ENCODE measurements at places on chromosomes 2 and 18.
A peak's percentile ranks its signal among the peaks of the same experiment; 100 is the strongest.

GRCh38 chr2:190084704-190085103 lies 22.2 kb upstream of the MSTN start:
- no peak for DNase-seq

DNA sequence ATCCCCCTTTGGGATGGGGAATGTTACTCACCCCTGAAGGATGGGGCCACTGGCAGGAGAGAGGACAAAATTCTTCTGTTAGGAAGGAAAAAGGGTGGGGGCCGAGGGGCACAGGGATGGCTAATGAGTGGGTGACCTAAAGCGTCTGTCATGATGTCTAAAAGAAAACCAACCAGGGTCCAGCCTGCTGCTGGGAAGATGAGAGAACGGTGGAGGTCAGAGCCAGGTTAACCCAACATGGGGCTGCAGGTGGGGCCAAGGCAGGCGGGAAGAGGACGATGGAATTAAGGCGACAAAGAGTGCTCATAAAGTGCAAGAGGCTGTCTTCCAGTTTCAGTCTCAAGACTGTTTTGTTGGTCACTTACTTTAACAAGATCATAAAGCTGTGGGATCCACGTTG lies 90.2 kb downstream of the SMIM21 start:
- DNase-seq, result no peak

DNA sequence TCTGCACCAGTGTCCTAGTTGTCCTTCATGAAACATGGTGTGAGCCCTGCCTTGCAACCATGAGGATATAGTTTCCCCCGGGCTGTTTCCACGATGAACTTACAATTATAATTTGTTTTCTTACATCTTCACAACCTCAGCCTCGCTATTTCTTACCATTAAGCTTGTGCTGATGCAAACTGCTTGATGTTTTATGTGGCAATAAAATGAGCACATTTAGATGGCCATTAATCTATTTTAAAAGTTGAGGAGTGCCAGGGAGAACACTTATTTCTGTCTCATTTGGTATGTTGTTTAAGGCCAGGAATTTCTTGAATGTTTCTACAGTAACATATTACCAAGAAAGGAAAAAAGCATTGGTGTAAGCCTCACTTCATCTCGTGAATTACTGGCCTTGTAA lies 214.5 kb upstream of the SLC8A1 start:
- no peak for DNase-seq

DNA sequence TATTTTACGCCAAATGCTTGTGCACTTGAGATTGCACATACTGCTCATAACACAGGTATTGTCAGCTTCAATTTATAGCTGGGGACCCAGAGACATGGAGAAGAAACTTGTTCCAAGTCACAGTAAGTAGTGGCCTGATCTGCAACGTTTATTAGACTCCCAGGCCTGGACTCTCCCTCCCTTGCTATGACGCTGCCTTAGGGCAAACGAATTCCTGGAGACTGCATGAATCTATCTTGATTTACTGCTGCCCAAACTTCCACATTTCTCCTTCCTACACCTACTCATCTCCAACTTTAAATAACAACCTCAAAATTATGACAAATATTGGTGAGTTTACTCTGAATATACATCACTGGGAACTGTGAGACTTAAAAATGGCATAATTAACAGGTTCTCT lies 145.1 kb upstream of the CCDC195 start:
- no peak for DNase-seq

GRCh38 chr2:126542247-126542646 lies 113.7 kb upstream of the GYPC start:
- no peak for DNase-seq

GRCh38 chr2:25358249-25358815 lies 16.6 kb upstream of the DNMT3A start:
- no peak for DNase-seq

DNA sequence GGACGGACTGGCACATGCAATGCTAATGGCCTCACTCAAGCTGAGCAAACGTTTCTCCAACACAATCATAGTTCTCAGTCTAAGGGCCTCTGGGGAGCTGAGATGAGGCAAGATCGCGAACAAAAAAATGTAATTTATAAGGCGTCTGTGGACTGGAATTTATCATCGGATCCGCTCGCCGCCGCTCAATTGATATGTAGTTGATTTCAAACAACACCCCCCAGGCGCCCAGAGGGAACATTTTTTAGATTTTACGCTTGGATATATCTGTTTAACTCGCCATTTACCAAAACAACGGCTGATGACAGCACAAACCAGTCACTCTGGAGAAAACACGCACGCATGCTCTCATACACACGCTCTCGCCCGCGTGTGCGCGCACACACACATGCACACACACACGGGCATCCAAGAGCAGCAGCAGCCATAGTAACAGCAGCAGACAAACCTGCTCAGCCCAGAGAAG lies 335.8 kb downstream of the SMAD2 start:
- peak; percentile 58 for DNase-seq

DNA sequence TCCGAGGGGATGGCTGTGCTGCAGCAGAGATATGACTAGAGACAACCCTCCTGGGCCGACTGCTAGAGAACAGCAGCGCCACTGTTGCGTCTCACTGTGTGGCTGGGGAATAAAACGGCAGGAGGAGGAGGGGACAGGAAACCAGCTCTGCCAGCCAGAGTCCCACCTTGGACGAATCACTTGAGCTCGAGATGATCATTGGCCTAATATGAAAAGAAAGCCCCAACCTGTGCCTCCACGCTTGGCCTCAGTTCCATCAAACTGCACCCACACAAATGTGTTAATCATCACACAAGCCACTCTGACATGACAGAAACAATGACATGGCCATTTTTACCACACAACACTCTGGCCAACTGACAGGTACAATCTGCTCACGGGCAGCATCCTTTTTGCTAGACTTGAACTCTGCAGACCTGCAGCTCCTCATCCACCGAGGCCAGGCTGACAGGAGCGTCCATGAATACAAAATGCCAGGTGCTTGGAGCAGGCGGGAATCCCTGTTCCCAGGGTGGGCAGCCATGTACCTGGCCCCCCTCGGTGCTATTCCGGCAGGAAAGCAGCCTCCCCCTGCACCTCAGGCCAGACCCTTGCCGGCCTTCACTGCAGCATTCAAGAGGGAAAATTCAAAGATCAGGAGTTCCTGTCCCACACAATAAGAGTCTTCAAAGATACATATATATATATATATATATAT lies 52.3 kb downstream of the PARD6G start:
- DNase-seq, result no peak

GRCh38 chr2:191857259-191857805 lies 10.4 kb upstream of the CAVIN2 start:
- DNase-seq, result no peak

Data from G401 (cell line).